ENCODE measurements at places on chromosomes 11 and 22.

- DNase-seq, result no peak
Observed at GRCh38 chr22:24982301-24983056, 30.0 kb downstream of the KIAA1671 start.

DNA sequence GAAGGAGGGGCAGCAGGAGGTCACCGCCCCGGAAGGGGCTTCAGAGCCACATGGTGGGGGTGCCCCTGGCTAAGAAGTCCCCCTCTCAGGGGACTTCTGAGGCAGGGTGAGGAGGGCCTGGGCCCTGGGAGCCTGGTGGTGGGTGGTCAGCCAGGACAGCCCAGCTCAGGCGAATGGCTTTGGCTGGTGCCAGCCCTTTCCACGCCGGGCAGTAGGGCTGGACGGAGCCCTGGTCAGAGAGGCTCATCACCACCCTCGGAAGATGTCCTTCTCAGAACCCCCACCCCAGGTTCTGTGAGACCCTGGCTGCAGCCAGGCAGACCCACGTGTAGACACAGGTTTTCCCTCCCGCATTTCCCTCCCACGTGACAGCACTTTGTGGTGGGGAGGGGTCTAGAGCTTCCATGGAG, 35.9 kb downstream of the OSBPL5 start:
- DNase-seq, result peak; percentile 58

GRCh38 chr11:31060880-31061279, 308.7 kb downstream of the DCDC1 start:
- DNase-seq, result no peak

DNA sequence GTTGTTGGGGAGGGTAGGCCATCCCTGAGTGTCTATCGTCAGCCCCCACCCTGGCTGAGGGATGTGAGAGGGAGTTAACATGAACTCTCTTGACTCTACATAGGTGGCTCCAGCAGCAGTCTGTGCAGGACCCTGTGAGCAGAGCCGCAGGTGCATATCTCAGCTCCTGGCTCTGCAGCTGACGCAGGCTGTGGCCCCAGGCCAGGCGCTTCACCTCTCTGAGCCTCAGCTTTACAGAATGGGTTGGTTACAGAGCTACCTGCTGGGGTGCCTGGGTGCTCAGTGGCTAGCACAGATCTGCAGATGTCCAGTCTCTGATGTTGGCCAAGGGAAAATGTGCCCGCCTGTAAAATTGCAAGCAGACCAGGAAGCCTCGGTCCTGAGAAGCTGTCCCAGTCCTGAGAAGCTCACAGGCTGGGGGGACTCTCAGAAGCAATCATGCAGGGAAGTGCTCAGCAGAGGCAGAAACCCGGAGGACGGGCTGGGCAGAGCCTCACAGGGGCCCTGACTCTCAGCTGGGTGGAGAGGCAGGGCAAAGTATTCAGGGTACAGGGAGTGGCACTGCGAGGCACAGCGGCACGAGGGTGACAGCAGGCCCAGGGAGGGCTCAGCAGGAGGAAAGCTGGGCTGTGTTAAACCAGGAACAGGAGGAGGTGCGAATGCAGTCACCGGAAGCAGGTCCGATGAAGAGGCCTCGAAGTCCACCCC, 15.9 kb upstream of the LRP5 start:
- DNase-seq, result no peak

GRCh38 chr22:32073262-32073661, 30.2 kb downstream of the SLC5A1 start:
- no peak for DNase-seq

DNA sequence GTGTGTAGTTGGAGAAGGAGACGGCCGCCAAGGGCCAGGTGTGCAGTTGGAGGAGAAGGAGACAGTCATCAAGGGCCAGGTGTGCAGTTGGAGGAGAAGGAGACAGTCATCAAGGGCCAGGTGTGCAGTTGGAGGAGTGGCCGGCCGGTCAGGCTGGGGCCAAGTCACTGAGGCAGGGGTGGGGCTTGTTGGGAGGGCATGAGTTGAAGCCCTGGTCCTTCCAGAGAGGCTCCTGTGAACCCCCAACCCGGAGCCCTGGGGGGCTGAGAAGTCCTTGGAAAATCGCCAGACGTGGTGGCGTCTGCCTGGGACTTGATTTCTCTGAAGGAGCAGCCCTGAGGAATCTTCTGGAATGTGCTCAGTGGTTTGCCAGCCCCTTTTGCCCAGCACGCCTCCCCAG, 1320.5 kb downstream of the BRD1 start:
- no peak for DNase-seq

- no peak for DNase-seq
Observed at GRCh38 chr11:1125803-1126202, 31.9 kb upstream of the MUC5AC start.

GRCh38 chr11:26995701-26996460, 2.0 kb downstream of the FIBIN start:
- no peak for DNase-seq

GRCh38 chr11:6995703-6996102, 24.4 kb downstream of the ZNF214 start:
- DNase-seq, result no peak

GRCh38 chr11:86676533-86677154, 4.2 kb upstream of the ME3 start:
- DNase-seq, result no peak

- peak; percentile 45 for DNase-seq
Observed at GRCh38 chr11:17010851-17011420, 3.3 kb downstream of the PLEKHA7 start.

Measured in sciatic nerve (tissue), 2 donors.